ENCODE measurements at places on chromosomes 5 and 9.

GRCh38 chr9:120628207-120628924 lies 48.4 kb upstream of the CDK5RAP2 start:
- DNase-seq = no peak

GRCh38 chr5:54109626-54110330 lies 200.6 kb downstream of the ARL15 start:
- no peak for DNase-seq

DNA sequence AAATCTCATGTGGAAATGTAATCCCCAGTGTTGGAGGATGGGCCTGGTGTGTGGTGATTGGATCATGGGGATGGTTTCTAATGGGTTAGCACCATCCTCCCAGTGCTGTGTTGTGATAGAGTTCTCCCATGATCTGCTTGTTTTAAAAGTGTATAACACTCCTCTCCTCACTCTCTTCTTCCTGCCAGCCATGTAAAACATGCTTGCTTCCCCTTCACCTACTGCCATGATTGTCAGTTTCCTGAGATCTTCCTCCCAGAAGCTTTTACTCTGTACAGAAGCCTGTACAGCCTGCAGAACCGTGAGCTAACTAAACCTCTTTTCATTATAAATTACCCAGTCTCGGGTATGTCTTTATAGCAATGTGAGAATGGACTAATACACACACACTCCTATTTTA lies 499.1 kb downstream of the RASEF start:
- DNase-seq = no peak

DNA sequence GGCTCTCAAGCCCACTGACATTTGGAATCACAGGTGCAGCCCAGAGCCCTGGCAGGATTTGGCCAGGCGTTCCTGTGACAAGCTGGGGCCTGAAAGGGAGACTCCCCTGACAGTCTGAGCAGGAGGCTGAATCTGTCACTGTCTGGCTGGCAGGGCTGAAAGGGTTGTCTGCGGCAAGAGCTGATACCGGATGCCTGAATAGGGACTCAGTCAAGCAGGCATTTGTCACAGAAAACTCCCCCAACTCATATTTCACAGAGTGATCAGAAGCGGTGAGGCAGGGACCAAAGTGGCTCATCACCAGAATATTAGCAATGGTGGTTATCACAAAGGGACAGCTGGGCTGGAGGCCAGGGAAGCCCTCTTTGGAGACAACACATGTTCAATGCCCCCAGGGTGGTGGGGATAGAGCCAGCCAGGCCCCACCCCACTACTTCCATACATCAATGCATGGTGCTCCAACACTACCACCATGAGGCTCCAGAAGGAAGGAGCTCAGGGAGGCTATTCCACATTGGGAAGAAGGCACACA lies 295.5 kb downstream of the DTWD2 start:
- no peak for DNase-seq

- no peak for DNase-seq
Observed at GRCh38 chr9:137396634-137397367, 26.2 kb downstream of the EXD3 start.

DNA sequence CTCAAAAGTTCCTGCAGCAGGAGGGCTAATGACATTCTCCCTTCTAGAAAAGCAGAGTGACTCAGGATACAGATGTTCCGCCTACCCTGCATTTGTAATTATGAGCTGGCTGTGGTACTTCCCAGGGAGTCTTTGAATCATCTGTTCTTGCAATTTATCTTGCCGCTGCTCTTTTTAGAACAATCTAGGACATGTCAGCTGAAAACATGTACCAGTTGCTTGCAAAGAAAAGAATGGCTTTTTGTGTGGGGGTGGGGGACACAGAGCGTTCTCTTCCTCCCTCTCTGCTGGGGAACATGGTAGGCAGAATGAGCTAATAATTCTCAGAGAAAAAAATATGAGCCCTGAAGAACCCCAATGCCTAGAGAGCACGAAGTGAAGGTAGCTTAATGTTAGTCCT lies 51.7 kb upstream of the TUT7 start:
- DNase-seq = no peak

GRCh38 chr5:180117000-180117725 lies 45.6 kb upstream of the RNF130 start:
- DNase-seq = no peak

DNA sequence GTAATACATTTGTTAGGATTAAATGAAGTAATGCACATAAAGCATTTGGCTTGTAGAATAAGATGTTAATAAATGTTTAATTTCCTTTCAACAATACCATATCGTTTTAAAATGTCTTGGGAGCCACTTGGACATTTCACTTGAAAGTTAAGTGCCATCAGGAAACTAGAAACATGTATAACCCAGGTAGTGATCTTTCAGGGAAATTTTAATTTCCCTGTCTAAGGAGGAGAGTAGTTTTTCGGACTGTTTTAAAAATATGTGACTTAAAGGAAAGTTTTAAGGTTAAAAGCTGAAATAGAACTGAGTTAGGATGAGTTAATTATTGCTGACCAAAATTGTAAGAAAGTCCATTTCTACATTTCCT lies 18.0 kb downstream of the CDC42SE2 start:
- DNase-seq = no peak

DNA sequence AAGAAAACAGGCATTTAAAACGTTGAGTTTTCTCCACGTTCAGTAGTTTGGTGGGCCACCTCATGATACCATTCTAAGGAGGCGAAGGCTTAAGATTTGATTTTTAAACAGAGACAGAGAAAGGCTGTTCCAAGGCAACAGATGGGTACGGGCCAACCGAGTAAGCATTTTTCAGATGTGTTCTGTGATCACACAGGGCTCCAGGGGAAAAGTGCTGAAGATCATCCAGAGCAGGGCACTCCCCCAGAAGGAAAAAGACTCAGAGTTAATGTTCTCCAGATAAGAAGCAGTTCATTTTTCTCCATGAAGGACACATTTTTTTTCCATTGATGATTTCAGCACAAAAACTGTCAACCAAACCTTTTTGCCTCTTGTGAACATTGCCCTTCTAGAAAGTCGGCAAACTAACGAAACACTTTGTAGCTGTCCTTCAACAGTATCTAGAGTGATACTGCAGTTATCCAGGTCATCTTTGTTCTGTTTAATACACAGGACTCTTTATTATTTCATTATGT lies 138.7 kb downstream of the ALDH1A1 start:
- DNase-seq = no peak

DNA sequence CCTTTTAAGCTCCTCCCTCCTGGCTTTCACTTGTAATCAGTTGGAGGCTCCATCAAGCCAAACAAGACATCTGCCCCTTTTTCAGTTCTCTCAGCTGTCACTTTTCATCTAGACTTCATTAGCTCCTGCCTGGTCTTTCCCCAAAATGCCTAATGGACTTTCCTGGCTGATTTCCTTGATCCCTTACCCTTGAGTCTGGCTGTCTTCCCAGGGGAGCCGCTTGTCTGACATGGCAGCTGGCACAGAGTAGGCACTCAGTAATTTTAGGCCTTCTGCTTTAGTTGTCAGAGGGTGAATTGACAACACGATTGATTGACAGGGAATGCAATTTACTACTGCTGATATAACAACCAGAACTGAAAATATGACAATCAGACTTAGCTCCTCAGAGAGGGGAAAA lies 2.1 kb downstream of the C9orf153 start:
- no peak for DNase-seq

DNA sequence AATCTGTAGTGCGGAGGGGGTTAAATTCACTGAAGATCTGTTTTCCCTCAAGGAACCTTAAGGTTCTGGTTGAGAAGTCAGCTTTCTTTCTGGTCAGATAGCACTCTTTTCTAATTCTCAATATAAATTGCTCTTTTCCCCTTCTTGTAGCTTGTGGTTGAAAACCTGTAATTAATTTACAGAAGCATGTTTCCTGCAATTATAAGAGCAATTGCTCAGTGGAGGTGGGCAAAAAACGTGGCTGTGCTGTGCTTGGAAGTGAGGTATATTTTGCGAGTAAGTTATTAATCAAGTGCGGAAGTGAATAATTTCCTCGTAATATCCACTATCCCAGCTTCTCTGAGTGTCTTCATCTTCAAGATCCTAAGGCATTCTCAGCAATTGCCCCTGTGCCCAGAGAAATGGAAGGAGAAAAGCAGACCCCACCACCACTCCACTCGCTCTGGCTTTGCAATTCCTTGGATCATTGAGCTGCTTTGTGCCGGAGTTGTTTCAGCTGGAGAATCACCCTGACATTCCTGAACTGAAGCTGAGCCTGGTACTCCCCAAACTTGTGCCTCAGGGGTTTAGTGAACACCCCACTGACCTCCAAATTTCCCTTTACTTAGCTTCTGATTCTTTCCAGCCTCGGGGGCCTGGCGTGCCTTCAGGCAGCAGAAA lies 140.6 kb downstream of the LRRC70 start:
- DNase-seq = no peak

- no peak for DNase-seq
Observed at GRCh38 chr5:136457390-136458013, 92.2 kb upstream of the TRPC7 start.

DNA sequence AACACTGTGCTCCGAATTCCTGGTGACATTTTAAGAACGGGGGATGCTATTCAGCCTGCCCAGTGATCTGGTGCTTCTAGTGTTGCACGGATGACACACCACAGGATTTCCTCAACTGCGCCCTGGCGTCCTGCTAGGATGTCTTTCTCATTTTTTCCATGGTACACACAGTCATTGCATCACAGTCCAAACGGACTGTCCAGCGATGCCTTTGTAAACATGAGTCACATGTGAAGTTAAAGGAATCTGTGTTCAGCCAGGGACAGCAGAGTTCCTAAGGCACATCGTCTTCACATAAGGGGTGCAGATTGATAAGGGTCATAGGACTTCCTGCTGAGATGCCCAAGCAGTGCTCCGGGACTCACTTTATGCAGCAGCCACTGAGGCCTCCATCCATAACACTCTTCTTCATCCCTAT lies 9.3 kb upstream of the PTPN3 start:
- DNase-seq = no peak

- no peak for DNase-seq
Observed at GRCh38 chr5:86918246-86918645, 300.5 kb downstream of the COX7C start.

- DNase-seq = no peak
Observed at GRCh38 chr9:95360866-95361265, 43.4 kb upstream of the FANCC start.

GRCh38 chr5:111779922-111780292 lies 22.9 kb upstream of the NREP start:
- no peak for DNase-seq

DNA sequence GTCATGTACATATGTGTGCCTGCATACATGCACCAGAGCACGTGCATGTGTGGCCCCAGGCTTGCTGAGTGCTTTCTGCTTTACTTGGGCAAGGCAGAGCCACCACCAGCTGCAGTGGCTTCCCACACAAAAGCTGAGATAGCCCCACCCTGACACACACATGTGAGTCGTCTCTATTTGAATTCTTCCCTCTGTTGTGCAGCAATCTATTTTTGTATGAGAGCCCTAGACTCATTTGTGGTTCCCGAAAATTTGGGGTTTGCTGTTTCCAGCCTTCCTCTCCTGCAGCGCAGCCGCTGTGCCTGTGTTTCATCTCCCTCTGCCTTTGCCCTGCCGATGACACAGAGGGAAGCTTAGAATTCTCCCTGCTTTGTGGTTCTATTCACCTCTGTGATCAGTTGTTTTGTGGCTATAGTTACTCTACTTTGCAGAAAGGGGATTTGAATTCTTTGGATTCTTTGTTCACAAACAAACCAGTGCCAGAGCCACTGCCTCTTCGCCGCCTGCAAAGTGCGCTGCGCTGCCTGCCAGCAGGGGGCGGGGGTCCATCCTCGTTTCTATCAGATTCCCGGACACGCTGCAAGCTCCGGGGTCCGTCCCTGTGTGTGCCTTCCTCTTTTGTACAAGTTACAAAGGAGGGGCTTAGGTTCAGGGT lies 95.8 kb upstream of the DAP start:
- DNase-seq = no peak

All from KG1 (cell line).